CD4-positive, alpha-beta T cell treated with Interleukin-10 for 1 hour (primary cell): ENCODE measurements at places on chromosomes 3 and 15.

- DNase-seq = no peak
Measured at GRCh38 chr3:143236226-143236964, 116.8 kb downstream of the CHST2 start.

GRCh38 chr3:46058981-46059380 is 31.7 kb upstream of the XCR1 start:
- no peak for DNase-seq

DNA sequence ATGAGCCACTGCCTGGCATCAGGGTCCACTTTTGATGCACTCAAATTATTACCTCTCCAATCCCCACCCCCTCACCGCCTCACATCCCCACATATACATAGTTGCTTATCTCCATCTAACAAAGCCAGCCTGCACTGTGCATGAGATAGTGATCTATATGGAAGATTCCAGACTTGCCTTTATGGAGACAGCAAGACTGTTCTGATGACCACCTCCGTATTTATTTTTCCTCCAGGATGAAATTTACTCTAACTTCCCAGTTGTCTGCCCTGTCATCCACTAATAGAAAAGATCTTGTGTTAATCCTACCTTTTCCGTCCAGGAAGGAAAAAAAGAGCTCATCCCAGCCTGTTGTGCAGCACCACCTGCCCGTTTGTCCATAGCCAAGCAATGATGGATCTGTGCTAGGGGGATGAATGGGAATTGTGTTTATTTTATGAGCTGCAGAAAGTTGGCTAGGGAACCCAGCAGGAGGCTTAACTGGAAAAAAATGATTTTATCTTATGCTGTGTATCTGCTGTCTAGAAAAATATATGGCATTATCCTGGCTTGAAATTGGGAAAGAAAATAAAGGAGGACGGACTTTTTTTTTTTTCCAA is 114.5 kb downstream of the CD47 start:
- no peak for DNase-seq

GRCh38 chr3:114299421-114299820 is 5.6 kb downstream of the TIGIT start:
- DNase-seq = peak; percentile 66

DNA sequence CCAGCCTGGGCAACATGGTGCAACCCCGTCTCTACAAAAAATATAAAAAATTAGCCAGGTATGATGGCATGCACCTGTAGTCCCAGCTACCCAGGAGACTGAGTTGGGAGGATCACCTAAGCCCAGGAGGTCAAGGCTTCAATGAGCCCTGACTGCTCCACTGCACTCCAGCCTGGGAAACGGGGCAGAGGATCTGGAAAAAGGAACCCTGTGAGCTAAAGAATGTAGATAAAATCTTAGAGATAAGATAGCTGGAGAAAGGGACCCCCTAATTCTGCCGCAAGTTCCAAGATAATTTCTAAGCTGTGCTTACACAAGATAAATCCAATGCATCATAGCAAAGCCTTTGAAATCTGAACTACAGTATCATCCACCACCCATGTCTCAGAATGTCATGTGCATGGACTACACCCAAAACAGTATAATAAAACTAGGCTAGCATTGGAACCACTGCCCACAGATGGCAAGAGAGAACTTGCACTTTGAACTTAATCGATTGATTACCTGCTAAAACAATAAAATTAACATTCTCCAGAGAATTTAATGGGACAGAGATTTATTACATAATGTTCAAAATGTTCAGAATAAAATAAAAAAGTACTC is 99.9 kb downstream of the TRIM42 start:
- no peak for DNase-seq

DNA sequence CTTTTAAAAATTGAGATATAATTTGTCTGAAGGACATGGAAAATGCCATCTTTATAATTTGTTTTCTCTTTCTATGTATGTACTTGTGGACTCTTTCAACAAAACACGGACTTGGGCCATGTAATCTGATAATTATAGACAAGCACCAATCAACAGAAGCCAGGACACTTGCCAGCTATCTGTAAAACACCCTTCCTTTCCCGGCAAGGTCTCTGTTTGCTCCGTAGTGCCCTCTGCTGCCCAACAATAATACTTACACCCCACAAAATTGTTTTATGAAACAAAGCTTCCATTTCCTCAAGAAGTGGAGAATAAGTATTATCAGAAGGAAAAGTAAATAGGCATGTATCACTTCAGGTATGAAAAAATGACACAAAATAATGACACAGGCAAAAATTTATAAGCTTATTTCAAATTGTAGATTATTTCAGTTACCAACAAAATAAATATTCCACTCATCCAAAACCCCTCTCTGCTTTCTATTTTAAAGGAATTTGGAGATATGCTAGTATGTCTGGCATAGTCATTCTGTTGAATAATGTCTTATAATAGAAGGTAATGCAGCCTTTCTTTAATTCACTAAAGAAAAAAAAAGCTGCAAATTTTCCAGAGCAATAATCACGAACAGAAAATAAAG is 32.8 kb downstream of the MYH15 start:
- DNase-seq = peak; percentile 66

DNA sequence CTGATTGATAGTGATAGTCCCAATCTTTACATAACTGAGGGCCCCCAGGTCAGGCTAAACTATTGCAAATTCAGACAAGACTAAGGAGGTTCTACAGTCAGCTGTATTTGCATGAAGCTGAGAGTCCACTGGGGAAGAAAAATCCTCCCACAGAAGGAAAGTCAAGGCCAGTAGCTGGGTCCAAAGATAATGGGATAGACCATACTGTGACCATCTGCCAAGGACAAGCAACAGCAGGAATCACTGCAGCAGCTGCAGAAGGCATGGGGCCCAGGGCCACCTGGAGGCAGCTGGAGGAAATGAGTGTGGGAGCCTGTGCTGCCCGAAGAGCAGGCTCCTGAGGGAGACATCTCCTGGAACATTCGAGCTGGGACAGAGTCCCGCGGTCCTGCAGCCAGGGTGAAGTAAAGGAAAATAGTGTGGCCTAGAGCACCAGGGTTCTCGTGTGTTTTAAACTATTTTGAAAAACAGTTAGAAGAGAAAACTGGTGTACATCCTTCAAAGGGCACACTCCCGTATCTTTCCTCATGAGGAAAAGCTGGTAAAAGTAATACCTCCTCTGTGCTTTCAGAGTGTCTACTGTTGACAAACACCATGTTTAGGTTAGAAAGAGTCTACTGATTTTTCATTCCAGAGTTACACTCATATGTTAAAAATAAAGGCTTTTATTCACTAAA is 13.2 kb upstream of the TMEM212 start:
- DNase-seq = no peak

- DNase-seq = no peak
Measured at GRCh38 chr15:92666780-92667179, 11.2 kb upstream of the FAM174B start.

DNA sequence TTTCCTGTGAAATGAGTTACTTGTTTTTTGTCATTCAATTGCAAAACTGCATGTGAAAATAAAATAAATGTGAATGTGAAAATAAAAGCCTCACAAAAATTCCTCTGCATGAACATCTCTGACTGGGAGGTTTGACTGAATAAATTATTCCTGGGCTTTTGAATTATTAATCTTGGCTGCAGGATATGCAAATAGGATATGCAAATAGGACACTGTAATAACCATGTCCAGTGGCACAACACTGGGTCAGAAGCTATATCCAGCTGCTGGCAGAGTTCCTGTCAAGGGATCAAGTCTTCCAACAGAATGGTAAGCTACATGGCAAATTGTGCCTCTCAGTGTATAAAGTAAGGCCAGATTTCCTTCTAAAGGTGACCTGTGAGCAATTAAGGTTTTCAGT is at the start of gene SUCNR1:
Gene SUCNR1 (plus strand): TSS at position 246 of the 400 bp plus-strand sequence. CDS start 6,250 bp downstream, outside the sequence.
- DNase-seq = no peak

DNA sequence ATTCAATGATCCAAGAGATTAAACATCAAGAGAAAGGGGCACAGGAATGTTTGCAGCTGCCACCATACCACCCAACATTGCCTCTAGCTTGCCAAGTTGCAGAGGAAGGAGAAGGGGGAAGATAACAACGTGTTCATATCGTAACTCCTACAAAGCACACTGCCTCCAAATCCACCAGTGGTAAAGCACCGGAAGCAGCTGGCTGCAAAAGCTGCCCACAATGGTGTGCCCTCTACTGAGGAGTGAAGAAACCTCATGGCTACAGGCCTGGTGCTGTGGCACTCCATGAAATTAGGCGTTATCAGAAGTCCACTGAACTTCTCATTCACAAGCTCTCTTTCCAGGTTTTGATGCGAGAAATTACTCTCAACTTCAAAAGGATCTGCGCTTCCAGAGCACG is 263.9 kb upstream of the STT3B start:
- no peak for DNase-seq

DNA sequence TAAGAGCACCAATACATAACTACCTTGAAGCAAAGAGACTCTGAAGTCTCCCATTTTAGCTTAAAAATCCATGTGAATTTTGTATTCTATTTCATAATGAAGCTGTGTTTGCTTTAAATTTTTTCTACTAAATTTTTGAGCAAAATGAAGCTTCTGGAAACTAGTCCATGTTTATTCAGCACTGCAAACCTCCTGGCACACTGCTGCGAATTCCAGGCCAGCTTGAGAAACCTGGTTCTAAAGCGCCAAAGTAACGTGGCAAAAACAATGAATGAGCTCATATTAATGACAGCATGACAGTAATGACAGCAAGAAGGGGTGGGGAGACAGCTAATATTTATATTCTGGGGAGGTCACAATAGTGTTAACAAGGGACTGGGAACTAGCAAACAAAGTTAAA is 25.7 kb downstream of the CEP152 start:
- no peak for DNase-seq

DNA sequence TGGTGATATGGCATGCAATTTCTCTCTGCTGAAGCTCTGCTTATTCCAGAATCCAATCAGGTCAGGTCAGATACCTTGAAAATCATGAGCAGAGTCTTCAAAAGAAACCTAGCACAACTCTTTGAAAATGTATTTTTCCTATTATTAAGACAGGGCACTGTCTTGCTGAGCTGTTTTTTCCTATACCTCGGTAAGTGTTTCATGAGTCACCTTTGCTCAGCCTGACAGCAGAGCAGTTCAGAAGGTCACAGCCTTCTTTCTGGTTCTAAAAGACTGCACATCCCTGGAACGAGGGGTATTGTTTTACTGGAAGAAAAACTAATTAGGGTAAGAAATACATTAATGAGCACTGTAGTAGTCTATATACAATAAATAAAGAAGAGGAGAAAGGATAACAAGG is 422.0 kb downstream of the SOX2 start:
- no peak for DNase-seq

DNA sequence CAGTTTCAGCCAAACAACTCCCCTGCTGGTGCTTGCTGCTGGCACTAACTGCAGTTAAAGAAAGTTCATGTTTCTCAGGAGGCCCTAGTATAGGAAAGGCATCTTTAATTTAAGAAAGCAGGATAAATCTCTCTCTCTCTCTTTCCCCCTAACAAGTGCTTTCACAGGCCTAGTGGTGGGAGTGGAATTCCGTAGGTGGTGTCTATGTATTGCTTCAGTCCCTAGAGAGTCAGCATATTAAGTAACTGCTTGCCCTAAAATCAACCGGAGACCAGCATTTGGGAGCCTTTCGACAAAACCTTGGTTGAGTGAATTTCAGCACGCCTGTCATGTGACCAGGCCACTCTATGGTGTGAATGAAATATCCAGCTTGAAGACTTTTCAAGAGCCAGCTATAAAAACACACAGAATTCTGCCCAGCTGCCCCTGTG is 169.2 kb upstream of the TGFBR2 start:
- DNase-seq = no peak

DNA sequence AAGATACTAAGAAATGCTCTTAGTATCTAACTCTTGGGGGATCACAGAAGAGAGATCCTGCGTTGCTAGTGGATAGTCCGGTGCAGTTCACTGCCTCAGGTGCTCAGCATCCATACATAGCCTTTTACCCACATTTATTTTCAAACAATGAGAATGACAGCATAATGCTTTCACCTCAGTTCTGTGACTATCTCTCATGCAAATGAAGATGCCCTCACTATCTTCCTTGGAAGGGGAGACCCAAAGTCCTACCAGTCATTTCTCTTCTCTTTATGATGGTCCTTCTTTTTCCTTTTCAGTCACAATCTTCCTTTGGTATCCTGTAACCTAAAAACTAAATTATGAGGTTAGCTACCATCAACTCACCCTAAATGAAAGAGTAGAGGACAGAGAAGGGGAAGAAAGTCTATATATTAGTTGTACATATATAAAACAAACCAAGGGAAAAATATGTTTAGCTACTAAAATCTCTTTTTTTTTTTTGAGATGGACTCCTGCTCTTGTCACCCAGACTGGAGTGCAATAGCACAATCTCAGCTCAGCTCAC is 30.9 kb upstream of the SLC28A2 start:
- no peak for DNase-seq

GRCh38 chr15:34213690-34214089 is 3.8 kb upstream of the KATNBL1 start:
- no peak for DNase-seq

GRCh38 chr3:134312873-134313846 is 61.1 kb downstream of the AMOTL2 start:
- DNase-seq = no peak

DNA sequence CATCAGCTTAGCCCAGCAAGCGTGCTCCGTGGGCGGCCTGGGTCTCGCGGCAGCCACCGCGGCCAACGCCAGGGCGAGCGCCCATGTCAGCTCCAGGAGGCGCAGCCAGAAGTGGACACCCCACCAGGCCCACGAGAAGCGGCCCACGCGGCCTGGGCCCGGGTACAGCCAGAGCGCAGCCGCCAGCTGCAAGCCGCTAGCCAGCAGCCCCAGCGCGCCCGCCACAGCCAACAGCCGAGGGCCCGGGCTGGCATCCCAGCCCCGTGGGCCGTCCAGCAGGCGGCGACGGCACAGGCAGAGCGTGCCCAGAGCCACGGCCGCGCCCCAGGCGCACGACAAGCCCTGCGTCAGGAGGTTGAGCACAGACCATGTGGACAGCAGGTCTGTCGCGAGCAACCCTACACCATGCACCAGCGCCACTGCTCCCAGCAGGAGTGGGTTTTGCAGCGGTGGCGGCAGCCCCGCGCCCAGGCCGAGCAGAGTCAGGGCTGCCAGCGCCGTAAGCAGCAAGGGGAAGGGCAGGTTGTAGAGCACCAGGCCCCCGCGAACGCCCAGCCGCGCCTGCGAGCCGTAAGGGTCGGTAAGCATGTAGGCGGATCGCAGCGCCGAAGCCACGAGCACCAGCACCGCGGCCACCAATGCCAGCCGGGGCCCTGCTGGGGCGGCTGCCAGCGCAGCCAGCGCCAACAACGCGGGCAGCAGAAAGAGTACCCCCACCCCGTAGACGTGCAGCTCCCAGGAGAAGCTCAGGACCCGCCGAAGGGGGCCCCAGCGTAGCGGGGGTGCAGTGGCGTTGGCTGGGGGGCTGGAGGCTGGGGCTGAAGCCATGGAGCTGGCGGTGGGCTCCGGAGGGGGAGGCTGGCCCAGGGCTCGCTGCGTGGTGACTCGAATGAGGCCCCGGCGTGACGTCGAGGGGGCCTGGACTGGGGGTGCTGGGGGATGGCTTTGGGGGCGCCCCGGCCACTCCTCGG is 4.9 kb downstream of the PRRT3 start:
- no peak for DNase-seq

DNA sequence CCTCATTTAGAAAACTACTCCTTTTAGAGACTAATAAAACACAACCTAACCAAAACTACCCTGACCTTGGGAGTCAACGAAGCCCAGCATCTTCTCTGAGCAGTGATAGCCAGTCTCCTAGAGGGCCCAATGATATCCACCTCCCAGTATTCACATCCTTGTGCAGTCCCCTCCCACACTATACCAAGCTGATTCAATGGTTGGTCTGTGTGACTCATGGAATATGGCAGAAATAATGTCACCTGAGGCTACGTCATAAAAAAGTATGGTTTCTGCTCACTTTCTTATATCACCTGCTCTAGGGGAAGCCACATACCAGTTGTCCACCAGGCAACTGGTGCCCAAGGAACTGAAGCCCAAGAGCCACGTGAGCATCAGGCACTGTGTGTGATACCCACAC is 21.4 kb upstream of the USF3 start:
- DNase-seq = no peak

- DNase-seq = no peak
Measured at GRCh38 chr3:193857996-193858395, 265.0 kb downstream of the OPA1 start.
